ENCODE measurements at places on chromosomes 2 and 18. TPM values are rescaled to one million over a fixed set of nuclear protein-coding genes. Genes with fewer than 3 reads are reported as not detected.

IFIH1 gene
- 33.5 TPM for total RNA-seq

L3MBTL4 gene
- 10.1 TPM for total RNA-seq

EPAS1 gene
- 962 TPM for total RNA-seq

GRCh38 chr2:109196081-109196875 lies 67.3 kb downstream of the SH3RF3 start:
- no peak overlapping the region for H3K27ac ChIP-seq
- no peak overlapping the region for H3K4me3 ChIP-seq
- no peaks in the 10 kb centered on the region for H3K36me3 ChIP-seq
- no peaks in the 10 kb centered on the region for H3K4me1 ChIP-seq
- H3K27me3 ChIP-seq, result no peaks in the 10 kb centered on the region

DNA sequence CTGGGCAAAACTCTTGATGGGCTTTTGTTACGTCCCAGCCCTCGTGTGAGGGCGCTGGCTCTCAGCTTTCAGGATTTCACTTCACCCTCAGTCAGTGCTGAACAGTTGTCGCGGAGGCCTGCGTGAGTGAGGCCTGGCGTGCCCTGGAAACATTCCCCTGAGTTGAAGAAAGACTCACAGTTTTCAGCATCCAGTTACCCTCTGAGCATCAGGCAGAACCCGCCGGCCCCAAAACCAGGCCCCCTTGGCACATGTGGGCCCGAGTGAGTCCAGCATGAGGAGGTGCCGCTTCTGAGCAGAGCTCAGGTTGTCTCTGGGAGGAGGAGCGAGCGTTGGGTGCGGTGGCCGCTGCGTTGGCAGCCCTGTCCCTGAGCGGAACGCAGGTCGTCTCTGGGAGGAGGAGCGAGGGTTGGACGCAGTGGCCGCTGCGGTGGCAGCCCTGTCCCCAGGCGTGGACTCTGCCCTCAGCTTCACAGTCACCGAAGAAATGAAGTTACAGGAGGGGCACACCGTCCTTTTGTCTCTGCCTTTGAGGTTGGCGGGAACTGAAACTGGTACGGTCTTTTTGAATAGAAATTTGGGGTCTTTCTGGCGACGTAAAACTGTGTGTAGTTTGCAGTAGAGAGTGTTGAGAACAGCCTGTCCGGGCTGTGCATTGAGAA lies at the start of gene NEU4:
NEU4 (plus strand) TSS at position 473 of the 662 bp plus-strand sequence. CDS start 5,292 bp downstream, outside the sequence.
- H3K27ac ChIP-seq, result no peak within 1 kb of the TSS
- H3K36me3 ChIP-seq, result no peaks in the 10 kb centered on the region
- H3K27me3 ChIP-seq, result peaks cover 10% of the 10 kb centered on the region

GRCh38 chr2:152572031-152572430 lies 145.2 kb downstream of the PRPF40A start:
- H3K27ac ChIP-seq, result no peak overlapping the region
- no peak for DNase-seq
- no peak overlapping the region for H3K4me3 ChIP-seq
- no peaks in the 10 kb centered on the region for H3K4me1 ChIP-seq
- no peaks in the 10 kb centered on the region for H3K27me3 ChIP-seq
- H3K36me3 ChIP-seq, result no peaks in the 10 kb centered on the region

- H3K27me3 ChIP-seq, result no peaks in the 10 kb centered on the region
- DNase-seq, result no peak
- peak overlapping the region; percentile 74 for H3K4me3 ChIP-seq
- peaks cover 24% of the 10 kb centered on the region for H3K4me1 ChIP-seq
- H3K36me3 ChIP-seq, result no peaks in the 10 kb centered on the region
- H3K27ac ChIP-seq, result peak overlapping the region; percentile 88
Observed at GRCh38 chr2:218569661-218570500, 1.2 kb downstream of the CNOT9 start.

- H3K27ac ChIP-seq, result no peak overlapping the region
- H3K27me3 ChIP-seq, result no peaks in the 10 kb centered on the region
- no peak overlapping the region for H3K4me3 ChIP-seq
- H3K36me3 ChIP-seq, result no peaks in the 10 kb centered on the region
Observed at GRCh38 chr18:63157293-63158011, 162.1 kb downstream of the BCL2 start.

DNA sequence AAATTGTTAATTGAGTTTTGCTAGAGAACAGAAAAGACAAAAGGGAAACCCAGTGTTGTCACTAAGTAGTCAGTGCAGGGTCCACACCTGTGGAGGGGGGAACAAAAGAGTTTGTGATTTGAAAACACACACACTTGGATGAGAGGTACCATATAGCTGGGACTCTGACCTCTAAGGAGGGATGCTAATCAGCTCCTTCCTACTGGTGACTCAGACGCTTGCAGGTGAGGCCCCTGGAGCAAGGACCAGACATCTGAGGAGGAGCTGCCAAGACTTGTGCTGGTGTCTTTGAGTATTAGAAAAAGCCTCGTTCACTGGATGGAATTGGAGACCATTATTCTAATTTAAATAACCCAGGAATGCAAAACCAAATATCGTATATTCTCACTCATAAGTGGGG lies 146.4 kb upstream of the MAP2 start:
- DNase-seq, result no peak
- H3K36me3 ChIP-seq, result no peaks in the 10 kb centered on the region
- H3K27me3 ChIP-seq, result no peaks in the 10 kb centered on the region
- H3K4me1 ChIP-seq, result no peaks in the 10 kb centered on the region
- H3K4me3 ChIP-seq, result no peak overlapping the region
- H3K27ac ChIP-seq, result no peak overlapping the region

DNA sequence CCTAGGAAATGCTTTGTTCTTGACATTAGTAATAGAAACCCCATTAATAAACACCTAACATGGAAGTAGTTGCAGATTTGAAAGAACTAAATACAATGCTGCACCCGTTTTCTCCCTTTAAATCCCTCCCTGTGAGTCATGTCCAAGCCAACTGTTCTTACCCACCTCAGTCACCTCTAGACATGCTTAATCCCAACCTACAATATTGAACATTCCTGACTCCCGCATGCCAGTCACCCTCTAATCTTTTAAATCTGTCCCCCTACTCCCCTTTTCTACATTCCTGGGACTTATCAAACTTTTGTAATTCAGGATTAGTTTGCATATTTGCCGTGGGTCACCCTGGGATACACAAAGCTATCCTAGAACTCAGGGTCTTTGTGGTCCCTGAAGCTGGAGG lies 374.6 kb downstream of the IRS1 start:
- H3K4me3 ChIP-seq, result no peak overlapping the region
- H3K4me1 ChIP-seq, result peaks cover 14% of the 10 kb centered on the region
- H3K27ac ChIP-seq, result no peak overlapping the region
- DNase-seq, result no peak

- H3K4me3 ChIP-seq, result no peak overlapping the region
- peaks cover 22% of the 10 kb centered on the region for H3K36me3 ChIP-seq
- no peaks in the 10 kb centered on the region for H3K27me3 ChIP-seq
- DNase-seq, result no peak
Observed at GRCh38 chr2:207995887-207996286, 29.4 kb downstream of the PLEKHM3 start.

DNA sequence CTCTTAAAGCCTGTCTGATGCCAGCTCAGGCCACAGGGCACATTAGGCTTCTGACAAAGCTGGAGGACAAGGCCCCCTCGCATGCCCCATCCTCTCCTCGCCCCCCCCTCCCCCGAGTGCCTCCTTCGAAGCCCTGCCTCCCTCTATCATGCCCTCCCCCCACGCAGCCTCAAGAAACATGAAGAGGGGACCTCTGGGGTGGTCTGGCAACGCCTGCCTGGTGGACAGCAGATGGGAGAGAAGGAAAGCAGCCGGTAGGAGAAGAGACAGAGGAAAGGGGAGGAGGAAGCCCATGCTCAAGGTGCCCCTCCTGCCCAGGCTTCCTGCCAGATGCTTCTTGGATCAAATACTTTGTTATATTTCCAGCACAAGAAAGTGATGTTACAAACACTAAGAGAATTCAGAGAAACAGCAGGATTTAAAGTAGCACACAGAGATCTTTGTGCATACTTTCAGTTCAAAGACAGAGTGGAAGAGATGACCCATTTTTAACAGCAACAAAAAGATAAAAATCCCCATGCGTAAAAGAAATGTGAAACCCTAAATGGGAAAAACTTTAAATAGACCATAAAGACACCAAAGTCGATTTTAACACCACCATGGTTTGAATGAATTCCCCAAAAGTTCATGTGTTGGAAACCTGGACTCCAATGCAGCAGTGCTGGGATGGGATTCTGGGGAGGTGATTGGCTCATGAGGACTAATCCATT lies 19.0 kb downstream of the BOK start:
- H3K4me1 ChIP-seq, result peaks cover 4% of the 10 kb centered on the region
- no peak overlapping the region for H3K27ac ChIP-seq
- no peak overlapping the region for H3K4me3 ChIP-seq
- peak; percentile 82 for DNase-seq
- no peaks in the 10 kb centered on the region for H3K27me3 ChIP-seq

GRCh38 chr2:58957188-58957840 lies 716.2 kb upstream of the FANCL start:
- H3K4me1 ChIP-seq, result no peaks in the 10 kb centered on the region
- H3K4me3 ChIP-seq, result no peak overlapping the region

Measured in left lung (tissue), 14 donors.